ENCODE measurements at places on chromosomes 11 and 22.

GRCh38 chr22:21797444-21798221 lies 62.0 kb upstream of the YPEL1 start:
- no peak for DNase-seq

- no peak for DNase-seq
Observed at GRCh38 chr11:34437224-34438125, 1.3 kb upstream of the CAT start.

GRCh38 chr11:62832336-62833234 lies at the start of gene TEX54:
TSS of gene TEX54 (minus strand) at chr11:62832841.
- no peak for DNase-seq

DNA sequence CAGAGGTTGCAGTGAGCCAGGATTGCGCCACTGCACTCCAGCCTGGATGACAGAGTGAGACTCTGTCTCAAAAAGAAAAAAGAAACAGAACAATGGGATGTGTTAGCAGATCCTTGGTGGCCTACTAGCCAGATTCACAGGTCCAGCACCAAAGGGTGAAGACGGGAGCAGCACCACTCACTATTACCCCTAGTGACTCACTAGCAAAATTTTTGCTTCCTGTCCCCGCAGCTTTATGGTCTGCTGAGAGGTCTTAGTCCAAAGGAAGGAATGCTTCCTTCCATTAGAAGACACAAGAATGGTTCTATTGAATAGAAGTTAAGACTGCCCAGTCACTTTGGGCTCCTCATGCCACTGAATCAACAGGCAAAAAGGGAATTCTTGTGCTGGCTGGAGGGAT lies 35.9 kb upstream of the NUP50 start:
- no peak for DNase-seq

DNA sequence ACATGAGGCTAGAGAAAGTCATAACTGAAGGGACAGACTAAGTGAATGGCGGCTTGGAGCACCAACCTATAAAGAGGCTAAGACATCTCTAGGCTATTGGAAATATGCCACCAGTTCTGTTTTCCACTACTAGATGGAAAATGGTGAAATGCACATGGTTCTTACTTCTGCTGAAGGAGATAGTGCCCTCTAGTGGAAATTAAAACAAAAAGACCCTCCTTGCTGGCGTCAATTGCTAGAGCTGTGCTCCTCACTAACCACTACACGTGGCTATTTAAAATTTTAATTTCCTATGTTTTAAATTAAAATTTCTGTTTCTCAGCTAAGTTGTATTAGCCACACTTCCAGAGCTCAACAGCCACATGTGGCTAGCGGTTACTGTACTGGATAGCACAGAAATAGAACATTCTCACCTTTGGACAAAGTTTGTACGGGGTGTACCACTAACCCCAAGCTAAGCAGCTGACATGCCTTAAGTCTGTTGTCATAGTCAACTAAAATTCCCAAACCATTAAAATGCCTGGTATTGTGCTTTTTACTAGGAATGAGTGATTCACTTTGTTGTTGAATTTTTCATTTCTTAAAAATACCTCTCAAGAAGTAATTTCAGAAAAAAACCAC lies 34.1 kb upstream of the CALCA start:
- DNase-seq, result no peak
